ENCODE measurements at places on chromosomes 7 and 10. TPM values are rescaled to one million over a fixed set of nuclear protein-coding genes. Genes with fewer than 3 reads are reported as not detected.

LOXL4 gene
- 1.7 TPM for total RNA-seq

DNA sequence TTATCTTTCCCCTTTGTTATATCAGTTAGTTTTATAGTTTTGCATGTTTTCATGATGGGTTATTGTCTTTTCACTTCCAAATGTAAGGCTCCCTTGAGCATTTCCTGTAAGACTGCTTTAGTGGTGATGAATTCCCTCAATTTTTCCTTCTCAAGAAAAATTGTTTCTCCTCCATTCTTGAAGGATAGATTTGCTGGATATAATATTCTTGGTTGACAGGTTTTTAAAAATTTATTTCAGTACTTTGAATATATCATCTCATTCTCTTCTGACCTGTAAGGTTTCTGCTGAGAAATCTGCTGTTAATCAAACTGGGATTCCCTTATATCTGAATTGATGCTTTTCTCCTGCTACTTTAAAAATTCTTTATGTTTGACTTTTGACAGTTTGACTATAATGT lies 33.3 kb downstream of the SCART1 start:
- H3K4me1 ChIP-seq, result no peaks in the 10 kb centered on the region
- DNase-seq, result no peak
- H3K27ac ChIP-seq, result no peak overlapping the region
- H3K27me3 ChIP-seq, result peaks cover 6% of the 10 kb centered on the region
- H3K4me3 ChIP-seq, result no peak overlapping the region
- H3K36me3 ChIP-seq, result peaks cover 15% of the 10 kb centered on the region

DNA sequence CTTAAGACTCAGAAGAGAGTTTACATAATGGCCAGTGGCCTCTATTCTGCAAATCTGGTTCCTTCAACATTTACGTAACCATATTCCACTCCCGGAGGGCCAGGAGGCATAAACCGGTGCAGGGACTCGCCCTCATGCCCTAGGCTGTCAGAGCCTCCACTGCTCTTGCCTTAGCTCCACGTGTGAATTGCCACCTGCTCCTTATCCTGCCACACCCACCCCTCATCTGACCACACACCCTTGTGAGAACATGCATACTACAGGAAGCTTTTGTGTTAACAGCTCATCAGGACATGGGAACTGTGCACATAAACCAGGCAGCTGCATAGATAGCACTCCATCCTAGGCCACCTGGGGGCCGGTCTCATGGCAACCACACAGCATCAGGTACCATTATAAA lies 146.7 kb upstream of the PFKP start:
- no peaks in the 10 kb centered on the region for H3K36me3 ChIP-seq
- no peaks in the 10 kb centered on the region for H3K4me1 ChIP-seq
- no peak overlapping the region for H3K4me3 ChIP-seq
- no peak for DNase-seq
- no peak overlapping the region for H3K27ac ChIP-seq

GRCh38 chr10:29554660-29555059 lies 80.1 kb downstream of the SVIL start:
- H3K27me3 ChIP-seq, result no peaks in the 10 kb centered on the region
- peak overlapping the region; percentile 91 for H3K27ac ChIP-seq
- no peak for DNase-seq
- H3K4me1 ChIP-seq, result peaks cover 52% of the 10 kb centered on the region
- peak overlapping the region; percentile 39 for H3K4me3 ChIP-seq

All from neural crest cell (in vitro differentiated cells).